ENCODE measurements at places on chromosomes 7 and 10. TPM values are rescaled to one million over a fixed set of nuclear protein-coding genes. Genes with fewer than 3 reads are reported as not detected.

SYT15 gene
- 0.81 TPM for total RNA-seq

GRCh38 chr7:135729230-135729629, 1.2 kb upstream of the SLC13A4 start:
- no peaks in the 10 kb centered on the region for H3K27me3 ChIP-seq
- no peak overlapping the region for H3K4me3 ChIP-seq
- H3K4me1 ChIP-seq: peaks cover 9% of the 10 kb centered on the region
- H3K36me3 ChIP-seq: no peaks in the 10 kb centered on the region

DNA sequence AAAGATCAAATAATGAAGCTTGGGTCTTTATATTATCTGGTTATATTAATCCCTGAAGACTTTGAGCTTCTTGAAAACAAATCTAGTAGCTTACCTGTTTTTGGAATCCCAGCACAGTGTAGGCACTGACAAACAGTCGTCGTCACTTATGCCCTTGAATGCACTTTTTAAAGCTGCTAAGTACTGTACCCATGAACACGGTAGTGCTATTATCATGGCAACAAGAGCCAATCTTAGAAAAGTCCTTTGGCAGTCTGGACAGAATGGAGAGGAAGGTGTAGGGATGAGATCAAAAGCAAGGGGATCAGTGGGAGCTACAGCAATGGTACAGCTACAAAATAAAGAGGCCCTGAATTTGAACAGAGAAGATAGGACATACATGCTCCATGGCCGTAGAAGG, 9.4 kb downstream of the SLC25A13 start:
- no peak overlapping the region for H3K4me3 ChIP-seq
- no peak overlapping the region for H3K27ac ChIP-seq
- no peaks in the 10 kb centered on the region for H3K36me3 ChIP-seq
- H3K27me3 ChIP-seq: no peaks in the 10 kb centered on the region
- peaks cover 48% of the 10 kb centered on the region for H3K4me1 ChIP-seq

MAGI2 gene
- 19.1 TPM for total RNA-seq

- H3K36me3 ChIP-seq: no peaks in the 10 kb centered on the region
- no peak overlapping the region for H3K4me3 ChIP-seq
- no peaks in the 10 kb centered on the region for H3K4me1 ChIP-seq
These were observed 156.2 kb downstream of the COBL start for GRCh38 chr7:51160411-51160810.

SPDYE1 gene
- total RNA-seq: not detected

GRCh38 chr10:133034092-133034491, 53.6 kb upstream of the ADGRA1 start:
- no peak overlapping the region for H3K4me3 ChIP-seq
- no peaks in the 10 kb centered on the region for H3K27me3 ChIP-seq
- H3K36me3 ChIP-seq: no peaks in the 10 kb centered on the region
- no peaks in the 10 kb centered on the region for H3K4me1 ChIP-seq
- no peak overlapping the region for H3K27ac ChIP-seq

DNA sequence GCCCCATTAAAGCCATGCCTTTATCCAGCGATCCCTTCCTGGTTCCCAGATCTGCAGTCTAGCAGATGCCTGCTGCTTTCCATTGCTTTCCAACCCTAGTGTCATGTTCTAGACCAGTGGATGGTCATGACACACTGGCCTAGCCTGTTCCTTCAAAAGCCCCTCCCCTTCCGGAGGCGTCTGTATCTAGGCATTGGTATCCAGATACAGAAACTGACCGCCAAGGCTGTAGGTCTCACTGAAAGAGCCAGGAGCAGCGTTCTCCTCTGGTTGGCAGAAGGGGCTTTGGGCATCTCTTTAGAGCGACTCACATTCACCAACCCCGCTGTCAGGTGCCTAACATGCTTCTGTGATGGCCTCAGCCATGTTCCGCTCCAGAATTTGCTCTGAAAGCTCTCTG, 22.6 kb downstream of the JCAD start:
- H3K27me3 ChIP-seq: no peaks in the 10 kb centered on the region
- H3K27ac ChIP-seq: no peak overlapping the region
- no peak for DNase-seq
- peaks cover 11% of the 10 kb centered on the region for H3K36me3 ChIP-seq
- no peak overlapping the region for H3K4me3 ChIP-seq

DNA sequence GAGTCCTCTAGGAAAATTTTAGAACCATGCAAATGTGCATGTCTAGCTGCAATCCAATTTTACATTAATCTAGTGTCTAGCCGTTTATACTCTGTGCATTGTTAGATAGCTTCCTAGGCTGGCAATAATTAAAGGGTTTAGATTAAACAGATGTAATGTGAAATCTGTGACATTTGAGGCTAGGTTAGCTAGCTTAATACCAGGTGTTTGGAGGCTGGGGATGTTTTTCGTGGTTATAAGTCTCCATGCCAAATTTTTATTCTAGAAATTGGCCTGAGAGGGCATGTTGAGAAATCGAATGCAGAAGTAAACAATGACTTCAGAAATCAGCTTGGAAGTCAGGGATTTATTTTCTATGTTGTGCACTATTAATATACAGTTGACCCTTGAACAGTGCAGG, 94.2 kb downstream of the ST7 start:
- no peak overlapping the region for H3K27ac ChIP-seq
- H3K4me1 ChIP-seq: peaks cover 65% of the 10 kb centered on the region
- no peak for DNase-seq

- H3K27me3 ChIP-seq: no peaks in the 10 kb centered on the region
- DNase-seq: no peak
- H3K4me1 ChIP-seq: no peaks in the 10 kb centered on the region
- no peak overlapping the region for H3K4me3 ChIP-seq
- no peak overlapping the region for H3K27ac ChIP-seq
These were observed 567.5 kb upstream of the SORCS1 start for GRCh38 chr10:107732045-107732444.

DNA sequence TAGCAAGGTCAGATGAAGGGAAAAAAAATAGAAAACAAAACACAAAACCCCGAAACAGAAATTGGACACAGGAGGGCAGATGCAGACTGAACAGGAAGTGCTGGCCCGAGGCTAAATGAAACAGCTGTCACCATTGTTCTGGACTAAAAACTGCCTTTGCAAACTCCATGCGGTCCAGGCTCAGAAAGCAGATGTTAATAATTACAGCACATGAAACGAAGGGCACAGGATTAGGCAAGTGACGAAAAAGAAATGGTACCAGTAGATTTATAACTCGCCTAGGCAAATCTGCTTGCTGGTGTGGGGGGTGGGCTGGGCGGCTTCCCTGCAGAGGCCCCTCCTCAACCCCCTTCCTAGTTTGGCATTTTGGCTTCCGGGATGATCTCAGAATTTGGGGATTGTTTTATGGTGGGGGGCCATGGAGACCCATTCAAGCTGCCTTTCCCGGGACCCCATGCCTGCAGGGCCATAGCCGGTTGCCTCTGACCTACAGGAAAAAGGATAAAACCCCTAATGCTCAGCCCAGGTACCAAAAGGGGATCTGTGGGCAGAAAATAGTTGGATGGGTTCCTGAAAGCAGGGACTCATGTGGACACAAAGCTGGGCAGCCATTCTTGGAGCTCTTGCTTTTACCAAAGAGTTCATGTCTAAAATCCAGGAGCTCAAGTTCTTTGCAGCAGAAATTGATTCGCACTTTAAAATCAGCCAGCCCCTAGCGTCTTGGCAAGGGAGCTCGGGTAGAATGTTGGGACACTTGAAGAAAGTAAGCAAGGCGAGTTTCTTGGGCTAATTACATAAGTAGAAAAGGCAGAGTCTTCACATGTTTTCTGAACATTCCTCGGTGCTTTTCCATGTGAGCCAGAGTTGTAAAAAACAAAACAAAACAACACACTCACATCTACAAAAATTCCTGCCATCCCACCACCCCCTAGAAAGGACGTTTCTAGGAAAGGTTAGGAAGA, 39.0 kb upstream of the EMX2 start:
- no peaks in the 10 kb centered on the region for H3K27me3 ChIP-seq
- peak; percentile 20 for DNase-seq
- H3K4me3 ChIP-seq: no peak overlapping the region
- H3K36me3 ChIP-seq: no peaks in the 10 kb centered on the region

- no peaks in the 10 kb centered on the region for H3K27me3 ChIP-seq
- peaks cover 98% of the 10 kb centered on the region for H3K36me3 ChIP-seq
- H3K27ac ChIP-seq: no peak overlapping the region
- no peaks in the 10 kb centered on the region for H3K4me1 ChIP-seq
- no peak for DNase-seq
These were observed 33.2 kb downstream of the ACBD5 start for GRCh38 chr10:27207350-27207749.

GRCh38 chr10:49011756-49012155, 72.1 kb upstream of the LRRC18 start:
- no peak for DNase-seq
- no peak overlapping the region for H3K27ac ChIP-seq
- peaks cover 9% of the 10 kb centered on the region for H3K4me1 ChIP-seq
- no peaks in the 10 kb centered on the region for H3K27me3 ChIP-seq
- no peaks in the 10 kb centered on the region for H3K36me3 ChIP-seq

PON3 gene
- 1.4 TPM for total RNA-seq

DNA sequence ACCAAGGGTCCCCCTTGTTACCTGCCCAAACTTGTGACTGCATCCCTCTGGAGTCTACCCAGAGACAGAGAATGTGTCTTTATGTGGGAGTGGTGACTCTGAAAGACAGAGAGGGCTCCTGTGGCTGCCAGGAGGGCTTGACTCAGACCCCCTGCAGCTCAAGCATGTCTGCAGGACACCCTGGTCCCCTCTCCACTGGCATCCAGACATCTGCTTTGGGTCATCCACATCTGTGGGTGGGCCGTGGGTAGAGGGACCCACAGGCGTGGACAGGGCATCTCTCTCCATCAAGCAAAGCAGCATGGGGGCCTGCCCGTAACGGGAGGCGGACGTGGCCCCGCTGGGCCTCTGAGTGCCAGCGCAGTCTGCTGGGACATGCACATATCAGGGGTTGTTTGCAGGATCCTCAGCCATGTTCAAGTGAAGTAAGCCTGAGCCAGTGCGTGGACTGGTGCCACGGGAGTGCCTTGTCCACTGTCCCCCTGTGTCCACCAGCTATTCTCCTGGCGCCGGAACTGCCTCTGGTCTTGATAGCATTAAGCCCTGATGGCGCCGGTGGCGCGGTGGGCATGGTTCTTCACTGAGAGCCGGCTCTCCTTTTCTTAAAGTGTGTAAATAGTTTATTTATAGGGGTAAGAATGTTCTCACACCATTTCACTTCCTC, 19.4 kb upstream of the SH2D4B start:
- H3K36me3 ChIP-seq: peaks cover 40% of the 10 kb centered on the region
- no peaks in the 10 kb centered on the region for H3K4me1 ChIP-seq
- DNase-seq: peak; percentile 58
- no peak overlapping the region for H3K27ac ChIP-seq
- no peaks in the 10 kb centered on the region for H3K27me3 ChIP-seq

DNA sequence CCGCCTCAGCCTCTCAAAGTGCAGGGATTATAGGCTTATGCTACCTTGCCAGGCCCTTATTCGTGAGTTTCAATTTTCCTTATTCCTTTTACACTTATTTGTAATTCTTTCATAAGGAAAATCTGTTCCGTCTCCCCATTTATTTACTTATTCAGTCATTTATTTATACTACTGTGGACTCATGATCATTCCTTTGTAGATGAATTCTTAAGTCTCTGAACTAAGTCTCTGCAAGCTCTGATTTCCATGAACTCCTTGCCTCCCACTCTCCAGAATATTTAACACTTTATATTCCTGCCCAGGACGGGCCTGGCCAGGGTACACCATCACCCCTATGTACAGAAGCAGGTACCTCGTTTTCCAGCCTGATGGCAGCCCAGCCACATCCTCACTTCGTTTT, 39.4 kb downstream of the PFKFB3 start:
- no peak overlapping the region for H3K27ac ChIP-seq
- no peaks in the 10 kb centered on the region for H3K27me3 ChIP-seq
- H3K4me3 ChIP-seq: no peak overlapping the region
- peak; percentile 46 for DNase-seq
- H3K36me3 ChIP-seq: no peaks in the 10 kb centered on the region
- H3K4me1 ChIP-seq: peaks cover 8% of the 10 kb centered on the region

GRCh38 chr7:22787951-22788350, 34.7 kb downstream of the TOMM7 start:
- no peaks in the 10 kb centered on the region for H3K36me3 ChIP-seq
- H3K27ac ChIP-seq: no peak overlapping the region
- H3K4me3 ChIP-seq: no peak overlapping the region
- H3K27me3 ChIP-seq: no peaks in the 10 kb centered on the region
- no peaks in the 10 kb centered on the region for H3K4me1 ChIP-seq

DNA sequence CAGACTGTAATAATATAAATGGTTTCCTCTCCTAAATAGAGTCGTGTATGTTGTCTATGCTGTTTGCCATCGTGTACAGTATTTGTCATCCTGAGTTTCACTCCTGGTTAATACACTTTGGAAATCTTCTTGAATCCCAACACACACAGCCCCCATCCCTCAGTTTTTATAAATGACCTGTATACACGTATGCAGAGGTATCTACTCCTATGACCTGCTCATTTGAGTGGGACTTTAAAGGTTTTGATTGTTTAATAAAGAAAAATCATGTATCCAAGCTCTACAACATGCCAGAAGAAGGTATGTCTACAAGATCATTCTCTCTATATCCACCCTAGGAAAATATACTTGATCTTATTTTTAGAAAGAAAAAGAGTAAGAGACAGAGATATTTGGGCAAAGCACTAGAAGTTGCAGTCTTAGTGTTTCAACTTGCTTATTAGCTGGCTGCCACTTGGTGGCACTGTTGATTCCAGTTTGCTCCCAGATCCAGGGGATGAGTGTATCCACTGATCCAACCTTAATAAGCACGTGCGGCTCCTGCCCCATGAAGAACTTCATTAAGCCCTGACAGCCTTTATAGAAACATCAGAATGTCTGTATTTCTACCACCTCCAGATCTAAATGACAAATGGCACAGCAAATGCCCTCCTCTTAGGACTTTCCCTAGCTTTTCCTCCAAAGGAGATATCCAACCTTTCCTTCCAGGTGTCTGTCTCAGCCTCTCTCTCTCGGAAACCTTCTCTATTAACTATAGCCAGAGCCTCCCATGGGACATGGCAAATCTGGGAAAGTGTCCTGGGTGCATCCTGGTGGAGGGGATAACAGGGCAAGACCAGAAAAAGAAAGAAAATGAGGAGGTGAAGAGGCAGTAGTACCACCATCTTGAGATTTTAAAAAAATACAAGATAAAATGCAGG, 181.6 kb upstream of the NEBL start:
- no peaks in the 10 kb centered on the region for H3K4me1 ChIP-seq
- no peaks in the 10 kb centered on the region for H3K27me3 ChIP-seq
- DNase-seq: peak; percentile 68
- no peaks in the 10 kb centered on the region for H3K36me3 ChIP-seq

GRCh38 chr10:58700591-58700990, 187.9 kb downstream of the BICC1 start:
- H3K4me1 ChIP-seq: peaks cover 11% of the 10 kb centered on the region
- no peak overlapping the region for H3K27ac ChIP-seq
- DNase-seq: no peak

GET4 gene
- total RNA-seq: 27.0 TPM

UTF1 gene
- not detected for total RNA-seq

GRCh38 chr7:114832906-114833595, 88.8 kb upstream of the MDFIC start:
- no peak overlapping the region for H3K27ac ChIP-seq
- H3K4me1 ChIP-seq: no peaks in the 10 kb centered on the region
- no peaks in the 10 kb centered on the region for H3K36me3 ChIP-seq
- DNase-seq: no peak
- H3K27me3 ChIP-seq: no peaks in the 10 kb centered on the region

Data from sigmoid colon (tissue), 7 donors.